ENCODE measurements at places on chromosomes 5 and 9.

GRCh38 chr5:99019254-99019653 is 90.4 kb upstream of the CHD1 start:
- no peak for DNase-seq

- no peak for DNase-seq
Observed at GRCh38 chr5:139605887-139606286, 42.3 kb upstream of the CXXC5 start.

DNA sequence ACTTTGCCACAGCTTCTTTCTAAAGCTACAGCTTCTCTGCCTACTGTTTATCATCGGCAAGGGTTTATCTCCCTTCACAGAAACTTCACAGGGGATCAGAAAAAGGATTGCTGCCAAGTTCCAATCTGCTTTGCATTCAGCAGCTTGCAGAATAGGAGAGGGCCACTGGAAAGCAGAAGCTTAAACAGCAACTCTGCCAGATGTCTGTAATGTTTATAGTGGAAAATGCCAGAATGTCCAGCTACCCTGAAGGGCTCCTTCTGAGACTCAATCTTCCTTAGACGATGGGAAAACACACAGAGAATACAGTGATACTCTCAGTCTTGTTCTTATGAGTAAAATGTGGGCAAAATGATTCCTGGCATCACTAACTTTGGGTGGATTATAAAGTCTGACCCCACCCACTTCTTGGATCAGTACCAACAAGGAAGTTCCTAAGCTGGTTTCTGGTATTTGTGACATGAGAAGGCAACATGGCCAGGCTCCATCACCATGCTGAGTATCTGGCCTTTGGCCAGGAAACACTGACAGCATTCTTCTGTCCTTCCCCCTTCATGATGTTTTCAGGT is 19.0 kb downstream of the STOM start:
- peak; percentile 88 for DNase-seq

- no peak for DNase-seq
Observed at GRCh38 chr5:191949-192690, 825 bp downstream of the LRRC14B start.

DNA sequence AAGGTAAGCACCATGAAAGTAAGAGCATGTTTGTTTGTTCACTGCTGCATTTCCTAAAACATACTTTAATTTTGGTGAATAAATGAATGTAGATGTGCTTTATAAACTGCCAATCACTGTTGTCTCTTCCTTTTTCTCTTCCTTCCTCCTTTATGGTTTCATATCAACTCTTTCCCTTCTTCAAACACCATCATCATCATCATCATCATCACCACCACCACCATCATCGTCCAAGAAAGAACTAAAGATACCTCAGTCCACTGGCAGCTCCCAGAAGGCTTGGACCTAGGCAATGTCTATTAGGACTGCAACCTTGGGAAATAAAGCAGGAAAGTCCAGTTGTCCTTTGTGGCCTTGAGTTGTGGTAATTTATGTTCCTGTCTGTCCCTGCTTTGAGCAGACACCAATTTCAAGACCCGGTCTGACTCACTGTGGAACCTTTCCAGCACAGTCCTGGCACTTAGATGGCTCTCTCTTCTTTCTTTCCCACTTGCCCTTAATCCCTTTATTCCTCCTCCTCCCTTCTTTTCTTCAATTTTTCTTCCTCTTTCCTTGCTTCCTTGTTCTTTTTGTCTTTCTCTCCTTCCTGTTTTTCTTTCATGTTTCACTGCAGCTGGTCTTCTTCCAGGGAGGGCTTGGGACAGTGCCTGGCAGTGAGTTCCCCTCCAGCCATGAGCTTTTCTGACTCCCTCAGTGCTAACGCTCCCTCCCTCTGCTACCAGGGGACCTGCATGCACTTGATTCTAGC is 99.3 kb downstream of the ANGPTL2 start:
- no peak for DNase-seq

- DNase-seq: peak; percentile 36
Observed at GRCh38 chr9:27003426-27004077, 1.9 kb downstream of the LRRC19 start.

DNA sequence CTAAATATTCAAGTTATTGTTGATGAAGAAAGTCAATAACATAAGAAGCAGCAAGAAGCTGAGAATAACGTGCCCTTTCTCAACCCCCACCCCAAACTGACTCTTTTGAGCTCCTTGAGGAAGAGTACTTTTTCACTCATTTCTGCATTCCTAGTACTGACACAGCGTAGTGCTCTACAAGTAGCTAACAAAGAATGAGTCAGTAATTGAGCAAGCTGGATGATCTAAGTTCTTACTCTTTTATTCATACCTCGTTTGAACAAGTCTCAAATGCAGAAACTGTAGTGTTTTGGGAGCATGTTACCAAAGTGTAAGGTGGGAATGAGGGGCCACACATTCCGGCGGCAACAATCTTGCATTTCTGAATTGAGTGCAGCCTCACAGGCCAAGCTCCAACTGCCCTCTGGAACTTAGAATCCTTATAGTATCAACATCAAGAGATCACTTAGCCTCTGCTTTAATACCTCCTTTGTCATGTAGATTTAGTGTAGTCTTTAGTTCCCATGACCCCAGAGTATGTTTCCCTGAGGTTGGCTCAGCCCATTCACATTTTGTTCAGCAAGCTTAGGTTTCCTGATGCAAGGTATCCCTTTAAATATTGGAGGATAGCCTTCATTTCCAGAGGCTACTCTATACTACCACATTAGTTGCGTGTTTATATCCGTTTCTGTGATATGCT is 152.0 kb downstream of the PRR16 start:
- DNase-seq: no peak

GRCh38 chr5:902129-902916 is 9.6 kb downstream of the TRIP13 start:
- DNase-seq: no peak

- no peak for DNase-seq
Observed at GRCh38 chr9:131670247-131671132, 69.4 kb downstream of the RAPGEF1 start.

GRCh38 chr9:88750832-88751360 is 215.9 kb downstream of the NXNL2 start:
- no peak for DNase-seq

DNA sequence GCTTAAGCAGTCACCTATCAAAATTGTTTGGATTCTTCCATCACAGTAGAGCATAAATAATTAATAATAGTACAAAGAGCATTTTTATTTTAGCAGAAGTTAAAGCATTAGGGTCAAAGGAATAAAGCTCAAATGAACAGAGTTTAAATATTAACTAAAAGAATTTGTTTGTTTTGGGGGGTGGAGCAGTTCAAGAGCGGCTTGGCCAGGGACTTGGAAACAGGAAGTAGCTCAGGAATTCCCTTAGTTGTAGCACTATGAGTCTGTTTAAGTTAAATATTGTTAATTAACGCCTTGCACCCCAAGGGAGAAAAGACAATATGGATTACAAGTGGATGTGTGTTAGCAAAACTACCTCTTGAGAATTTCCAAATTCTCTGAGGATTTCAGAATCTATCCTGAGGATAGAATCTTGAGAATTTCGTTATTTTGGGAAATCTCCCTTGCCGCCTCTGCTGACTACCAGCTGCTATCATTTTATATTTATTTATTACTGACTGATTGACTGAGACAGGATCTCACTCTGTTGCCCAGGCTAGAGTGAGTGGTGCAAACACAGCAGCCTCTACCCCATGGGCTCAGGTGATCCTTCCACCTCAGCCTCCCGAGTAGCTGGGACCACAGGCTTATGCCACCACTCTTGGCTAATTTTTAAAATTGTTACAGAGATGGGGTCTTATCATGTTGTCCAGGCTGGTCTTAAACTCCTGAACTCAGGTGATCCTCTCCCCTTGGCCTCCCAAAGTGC is 96.7 kb upstream of the CHD1 start:
- DNase-seq: no peak

DNA sequence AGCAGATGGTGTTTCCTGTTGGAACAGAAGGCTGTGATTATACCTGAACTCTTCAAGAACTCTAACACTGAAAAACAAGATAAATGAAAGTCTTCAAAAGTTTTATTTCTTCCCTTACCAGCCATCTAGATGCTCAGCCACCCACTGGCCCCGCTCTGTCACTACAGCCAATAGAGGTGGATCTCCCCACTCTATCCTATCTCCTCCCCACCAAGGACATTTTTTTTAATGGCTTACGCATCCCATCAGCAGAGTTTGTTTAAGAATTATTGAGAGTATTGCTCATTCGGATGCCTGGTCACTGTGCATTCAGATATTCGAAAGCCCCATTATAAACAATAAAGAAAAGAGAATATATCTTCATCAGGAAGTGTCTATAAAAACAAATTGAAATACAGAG is 159.4 kb downstream of the RASEF start:
- no peak for DNase-seq

GRCh38 chr5:154271936-154272514 is 81.5 kb downstream of the GALNT10 start:
- DNase-seq: no peak

- peak; percentile 38 for DNase-seq
Observed at GRCh38 chr5:2149195-2149539, 266.4 kb upstream of the IRX4 start.

- no peak for DNase-seq
Observed at GRCh38 chr5:8445139-8445538, 576.2 kb downstream of the MTRR start.

GRCh38 chr9:37302277-37302676 is 120.2 kb upstream of the GRHPR start:
- no peak for DNase-seq

GRCh38 chr9:89637787-89638186 is 33.0 kb downstream of the GADD45G start:
- no peak for DNase-seq

- no peak for DNase-seq
Observed at GRCh38 chr9:129469188-129469987, 151.5 kb downstream of the C9orf50 start.

DNA sequence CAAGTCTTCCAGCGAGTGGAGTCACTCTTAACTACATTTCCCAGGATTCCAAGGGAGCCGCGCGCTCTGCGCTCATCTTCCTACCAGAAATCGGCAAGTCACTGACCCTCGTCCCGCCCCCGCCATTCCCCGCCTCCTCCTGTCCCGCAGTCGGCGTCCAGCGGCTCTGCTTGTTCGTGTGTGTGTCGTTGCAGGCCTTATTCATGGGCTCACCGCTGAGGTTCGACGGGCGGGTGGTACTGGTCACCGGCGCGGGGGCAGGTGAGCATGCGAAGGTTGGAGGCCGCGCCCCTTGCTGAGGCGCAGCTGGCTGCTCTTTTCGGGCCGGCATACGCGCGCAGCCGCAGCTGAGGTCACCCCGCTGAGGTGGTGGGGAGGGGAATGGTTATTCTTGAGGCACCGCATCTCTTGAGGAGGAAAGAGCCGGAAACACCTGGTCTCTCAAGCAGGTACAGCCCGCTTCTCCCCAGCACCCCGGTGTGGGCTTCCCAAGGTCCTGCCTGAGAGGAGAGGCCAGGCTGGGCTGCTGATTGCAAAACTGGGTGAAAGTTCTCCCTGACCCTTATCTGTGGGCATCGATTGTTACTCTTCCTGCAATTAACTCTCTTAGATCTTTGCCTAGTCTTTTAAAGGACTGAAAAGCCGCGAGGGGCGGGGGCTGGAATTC is at the start of gene HSD17B4:
Gene HSD17B4 (plus strand): TSS at position 125 of the 667 bp plus-strand sequence. CDS start 79 bp downstream, at position 204.
- DNase-seq: peak; percentile 95

- DNase-seq: no peak
Observed at GRCh38 chr5:126448720-126449119, 25.5 kb downstream of the GRAMD2B start.

DNA sequence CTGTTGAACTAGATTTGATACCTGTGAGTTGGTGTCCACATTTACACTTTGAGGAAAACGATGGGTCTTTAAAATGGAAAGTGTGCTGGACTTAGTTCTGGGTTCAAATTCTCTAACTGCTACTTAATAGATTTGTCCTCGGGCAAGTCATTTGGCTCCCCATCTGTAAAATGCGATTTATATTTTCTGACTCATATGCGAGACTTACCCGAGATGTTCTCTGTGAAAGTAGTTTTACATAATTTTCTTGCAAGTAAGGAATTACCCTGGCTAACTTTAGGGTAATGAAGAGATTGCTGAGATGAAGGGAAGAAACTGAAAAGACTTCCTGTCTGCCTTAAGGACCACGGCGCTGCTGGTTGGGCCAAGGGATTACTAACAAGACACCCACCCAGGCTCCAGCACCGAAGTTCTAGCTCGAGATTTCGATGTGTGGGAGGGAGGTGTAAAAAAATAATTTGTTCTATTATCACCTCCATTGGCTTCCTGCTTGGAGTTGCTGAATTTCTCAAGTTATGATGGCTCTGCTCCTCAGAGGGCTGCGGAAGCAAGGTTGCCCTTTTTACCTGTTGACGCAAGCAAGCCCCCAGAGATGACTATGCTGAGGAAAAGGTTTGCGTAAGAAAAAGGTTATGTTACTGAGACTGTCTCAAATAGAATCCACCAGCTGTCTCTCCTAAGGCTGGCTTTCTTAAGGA is 24.1 kb downstream of the PCSK1 start:
- DNase-seq: no peak

DNA sequence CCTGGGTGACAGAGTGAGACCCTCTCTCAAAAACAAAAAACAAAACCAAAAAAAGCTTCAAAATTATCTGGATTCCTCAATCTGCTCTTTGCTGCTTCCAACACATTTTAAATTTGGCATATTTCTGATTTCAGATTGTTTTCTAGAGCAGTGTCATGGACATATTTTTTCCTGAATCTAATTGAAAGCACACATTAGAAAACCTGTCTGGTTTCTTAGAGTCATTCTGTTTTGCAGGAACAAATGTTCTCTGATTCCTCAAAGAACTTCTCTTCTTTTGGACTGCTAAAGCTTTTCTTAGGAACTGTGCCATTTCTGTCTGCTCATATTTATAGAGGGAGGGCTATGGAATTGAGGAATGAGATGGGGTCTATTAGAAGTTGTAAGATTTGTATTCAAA is 81.6 kb downstream of the RAI14 start:
- no peak for DNase-seq

DNA sequence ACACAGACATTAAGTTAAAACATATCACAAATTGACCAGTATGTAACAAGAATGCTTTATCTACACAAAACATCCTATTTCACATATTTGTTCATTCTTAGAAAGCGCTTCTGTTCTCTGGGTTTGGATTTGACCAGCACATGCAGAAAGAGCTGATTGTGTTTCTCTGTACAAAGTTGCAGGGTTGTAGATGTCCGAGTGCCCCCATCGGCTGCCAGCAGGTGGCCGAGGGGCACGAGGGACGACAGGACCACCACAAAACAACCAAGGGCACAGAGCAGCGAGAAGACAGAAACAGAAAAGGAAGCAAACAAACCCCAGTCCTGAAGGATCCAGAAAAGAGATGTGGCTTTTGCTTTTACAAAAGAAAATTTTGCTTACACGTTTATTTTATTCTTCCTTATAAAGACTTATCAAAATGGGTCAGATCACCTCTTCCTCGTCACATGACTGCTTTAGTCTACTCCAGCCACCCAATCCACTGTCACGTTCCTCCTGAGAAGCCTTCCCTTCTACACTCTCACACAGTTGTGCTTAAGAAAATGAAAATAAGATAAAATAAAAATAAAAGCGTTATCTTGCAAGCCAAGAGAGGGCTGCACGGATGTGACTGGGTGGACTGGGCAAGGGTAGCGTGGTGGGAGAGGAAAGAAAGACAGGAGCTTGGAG is 9.5 kb downstream of the OTP start:
- DNase-seq: peak; percentile 71

GRCh38 chr5:5822729-5823257 is 400.3 kb downstream of the ICE1 start:
- no peak for DNase-seq

GRCh38 chr9:125399165-125399564 is 137.5 kb downstream of the GAPVD1 start:
- DNase-seq: no peak

Data from eye (tissue), 1 donor.